Dermis microvascular lymphatic vessel endothelial cell (primary cell): ENCODE measurements at places on chromosomes 1 and 21. TPM values are rescaled to one million over a fixed set of nuclear protein-coding genes. Genes with fewer than 3 reads are reported as not detected.

The HRNR gene
- total RNA-seq, result not detected in 2 replicates

The PYGO2 gene
- total RNA-seq, result 6.6 and 12.6 TPM in 2 replicates

The HMGCS2 gene
- total RNA-seq, result not detected in 2 replicates

The CLCNKB gene
- under 0.01 TPM in 1 of 2 replicates, not detected in the other for total RNA-seq

The GPR157 gene
- total RNA-seq, result 3.9 and 5.1 TPM in 2 replicates

The S100A7 gene
- total RNA-seq, result not detected in 2 replicates

The KRTAP19-1 gene
- not detected in 2 replicates for total RNA-seq

The SYDE2 gene
- 4.0 and 6.1 TPM in 2 replicates for total RNA-seq

The WDR64 gene
- total RNA-seq, result not detected in 2 replicates

The ANGPTL1 gene
- not detected in 2 replicates for total RNA-seq

The PLA2G2C gene
- total RNA-seq, result not detected in 2 replicates

The SLFNL1 gene
- total RNA-seq, result 0.13 and 0.25 TPM in 2 replicates

The TEKT2 gene
- 0.25 and 0.26 TPM in 2 replicates for total RNA-seq
